Brain (organoid and tissue), 16 donors: ENCODE measurements at places on chromosomes 3 and 15.

GRCh38 chr15:41544650-41545015, 576 bp upstream of the RPAP1 start:
- no peak for DNase-seq

- peak; percentile 85 for DNase-seq
These were observed 22.1 kb upstream of the PRR23E start for GRCh38 chr3:127170814-127171213.

- no peak for DNase-seq
These were observed 110.6 kb upstream of the MEF2A start for GRCh38 chr15:99454941-99455788.

DNA sequence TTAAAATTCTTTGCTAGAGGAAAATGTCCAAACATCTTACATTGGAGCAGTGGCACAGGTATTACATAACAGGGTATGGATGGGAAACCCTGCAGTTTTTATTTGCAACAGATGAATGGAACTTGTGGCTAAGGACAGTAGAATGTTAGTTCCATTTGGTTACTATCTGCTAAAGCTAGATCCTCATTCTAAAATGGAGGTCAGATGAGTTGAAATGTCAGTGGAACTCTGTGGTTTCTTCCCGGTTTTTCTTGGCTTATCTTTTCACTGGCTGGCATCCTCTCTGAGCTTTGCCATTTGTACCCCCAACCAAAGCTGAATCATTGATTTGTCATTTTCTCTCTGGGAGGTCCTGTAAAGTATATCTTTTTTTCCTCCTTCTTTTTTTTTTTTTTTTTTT, 68.9 kb downstream of the ARMC8 start:
- no peak for DNase-seq

DNA sequence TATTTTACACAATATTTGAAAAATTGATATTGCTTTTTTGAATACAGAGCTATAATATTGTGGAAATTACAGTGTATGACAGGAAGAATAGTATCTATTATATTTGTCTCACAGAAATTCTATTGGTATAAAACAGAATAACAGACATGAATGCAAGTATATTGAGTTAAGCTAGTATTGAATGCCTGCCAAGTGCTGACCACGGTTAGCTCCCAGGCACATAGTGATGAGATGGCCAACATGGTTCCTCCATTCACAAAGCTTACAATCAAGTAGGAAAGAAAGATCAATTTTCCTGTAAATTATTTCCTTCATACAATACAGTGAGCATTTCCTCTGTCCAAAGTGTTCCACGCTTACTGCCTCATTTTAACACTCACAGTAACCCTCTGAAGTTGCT, 67.6 kb downstream of the TP63 start:
- DNase-seq = no peak

DNA sequence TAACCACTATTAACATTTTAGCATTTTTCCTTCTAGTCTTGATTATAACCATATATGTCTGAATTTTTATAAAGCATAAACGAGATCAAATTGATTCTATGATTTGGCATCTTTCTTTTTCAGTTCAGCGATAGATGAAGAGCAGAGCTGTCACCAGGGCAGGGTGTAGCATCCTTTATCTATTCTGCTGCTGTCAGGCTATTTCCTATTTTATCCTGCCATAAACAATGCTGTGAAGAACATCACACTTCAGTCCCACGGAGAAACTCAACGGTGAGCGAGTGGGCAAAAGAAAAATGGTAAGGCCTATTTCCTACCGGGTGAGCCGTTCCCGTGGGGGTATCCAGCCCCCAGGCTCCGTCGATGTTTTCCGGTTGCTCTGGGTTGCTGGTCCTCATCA, 15.5 kb downstream of the TMEM40 start:
- no peak for DNase-seq

- no peak for DNase-seq
These were observed 35.9 kb downstream of the EOGT start for GRCh38 chr3:68977486-68978167.

GRCh38 chr3:12758025-12758781, 856 bp downstream of the TMEM40 start:
- DNase-seq = peak; percentile 8

DNA sequence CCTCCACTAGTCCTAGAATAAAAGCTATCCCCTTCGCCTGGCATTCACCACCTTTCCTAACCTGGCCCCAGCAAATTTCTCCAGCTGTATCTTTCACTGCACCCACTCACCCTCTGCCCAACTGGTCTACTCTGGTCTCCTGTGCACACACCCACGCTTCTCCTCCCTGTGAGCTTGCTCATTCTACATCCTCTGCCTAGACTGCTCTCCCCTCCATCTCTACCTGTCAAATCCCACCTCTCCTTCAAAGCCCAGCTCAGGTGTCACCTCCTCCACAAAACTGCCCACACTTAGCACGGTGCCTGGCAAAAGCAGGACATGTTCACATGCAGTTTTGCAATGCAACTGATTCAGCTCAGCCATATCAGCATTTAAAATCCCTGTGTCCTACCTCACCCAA, 45.8 kb upstream of the NTRK3 start:
- no peak for DNase-seq

DNA sequence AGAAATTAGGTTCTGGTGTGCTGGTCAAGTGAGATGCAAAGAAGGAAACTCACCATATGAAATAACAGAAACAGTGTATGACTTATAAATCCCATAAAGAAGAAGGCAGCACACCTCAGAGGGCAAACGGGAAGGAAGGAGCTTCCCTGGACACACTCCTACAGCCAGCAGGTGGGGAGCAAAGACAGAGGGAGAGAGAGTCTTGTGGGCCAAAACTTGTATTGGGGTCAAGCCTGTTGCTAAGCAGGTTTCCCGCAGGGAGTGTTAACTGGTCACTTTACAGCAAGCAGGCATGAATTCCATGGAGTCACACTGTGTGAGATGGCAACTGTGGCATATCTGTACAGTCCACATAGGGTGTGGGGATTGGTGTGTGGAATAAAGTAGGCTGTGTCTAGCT, 222.9 kb upstream of the NDN start:
- no peak for DNase-seq

- no peak for DNase-seq
These were observed 836.5 kb downstream of the PDCD6IP start for GRCh38 chr3:34634939-34635338.

DNA sequence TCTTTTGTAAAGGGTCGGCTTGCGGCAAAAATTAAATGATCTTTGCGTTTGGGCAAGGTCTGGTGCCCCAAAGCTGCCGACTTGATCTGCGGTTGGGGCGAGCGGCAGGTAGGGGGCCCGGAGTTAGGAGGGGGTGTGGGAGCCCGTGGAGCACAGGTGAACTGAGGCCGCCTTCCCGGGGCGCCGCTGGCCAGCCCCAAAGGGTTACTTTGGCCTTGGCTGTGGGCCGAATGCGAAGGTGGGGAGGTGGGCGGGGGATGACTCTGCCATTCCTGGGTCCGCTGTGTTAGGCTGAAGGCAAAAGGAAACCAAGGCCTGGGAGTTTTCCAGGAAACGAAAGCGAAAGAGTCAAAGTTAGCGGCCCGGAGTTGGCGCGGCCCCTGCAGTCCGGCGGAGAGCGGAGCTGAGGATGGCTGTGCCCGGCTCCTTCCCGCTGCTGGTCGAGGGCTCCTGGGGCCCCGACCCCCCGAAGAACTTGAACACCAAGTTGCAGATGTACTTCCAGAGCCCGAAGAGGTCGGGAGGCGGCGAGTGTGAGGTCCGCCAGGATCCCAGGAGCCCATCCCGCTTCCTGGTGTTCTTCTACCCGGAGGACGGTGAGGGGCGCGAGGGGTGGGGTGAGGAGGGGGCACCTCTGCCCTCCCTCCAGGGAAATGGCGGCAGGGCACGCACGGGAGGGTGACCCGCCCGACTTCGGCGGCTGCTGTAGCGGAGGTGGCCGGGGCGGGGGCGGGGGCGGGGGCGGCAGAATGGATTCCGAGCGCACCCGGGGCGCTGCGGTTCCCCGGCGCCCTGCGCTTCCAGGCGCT, at the start of gene PARP14:
Gene PARP14 (plus strand): TSS at position 365 of the 809 bp plus-strand sequence. CDS start 45 bp downstream, at position 410.
- peak; percentile 31 for DNase-seq

DNA sequence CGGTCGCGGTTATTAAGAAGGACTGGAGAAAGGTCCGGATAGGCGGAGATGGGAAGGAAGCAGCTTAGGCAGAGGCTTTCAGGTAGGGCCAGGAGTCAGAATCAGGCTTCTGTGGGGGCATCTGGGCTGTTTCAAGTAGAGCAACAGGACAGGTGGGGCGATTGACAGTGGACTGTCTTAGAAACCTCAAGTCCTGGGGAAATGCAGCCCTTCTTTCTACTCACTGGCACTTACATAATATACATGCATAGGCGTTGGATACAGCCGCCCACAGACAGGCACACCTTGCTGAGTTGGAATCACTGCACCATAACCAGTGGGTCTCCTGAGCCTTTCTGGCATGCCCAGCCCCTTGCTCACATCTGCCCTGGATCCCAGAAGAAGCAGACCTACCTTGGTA, 730 bp downstream of the MYD88 start:
- no peak for DNase-seq

GRCh38 chr3:16050641-16051467, 123.6 kb upstream of the GALNT15 start:
- DNase-seq = no peak

DNA sequence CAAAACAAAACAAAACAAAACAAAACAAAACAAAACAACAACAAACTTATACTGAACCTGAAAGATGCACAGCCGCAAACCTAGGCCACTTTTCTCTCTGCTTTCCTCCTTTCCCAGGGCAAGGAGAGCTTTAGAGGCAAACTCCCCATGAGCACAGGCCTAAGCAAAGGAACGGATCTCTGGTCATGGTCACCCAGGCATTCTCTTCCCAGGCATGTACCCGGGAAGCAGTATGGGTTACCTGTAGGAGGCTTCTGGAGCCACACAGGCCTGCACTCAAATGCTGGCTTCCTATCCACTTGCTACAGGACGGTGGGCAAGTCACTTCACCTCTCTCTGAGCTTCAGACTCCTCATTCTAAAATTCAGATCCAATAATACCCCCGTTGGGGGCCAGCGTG, 171.8 kb downstream of the SMAD6 start:
- DNase-seq = no peak

DNA sequence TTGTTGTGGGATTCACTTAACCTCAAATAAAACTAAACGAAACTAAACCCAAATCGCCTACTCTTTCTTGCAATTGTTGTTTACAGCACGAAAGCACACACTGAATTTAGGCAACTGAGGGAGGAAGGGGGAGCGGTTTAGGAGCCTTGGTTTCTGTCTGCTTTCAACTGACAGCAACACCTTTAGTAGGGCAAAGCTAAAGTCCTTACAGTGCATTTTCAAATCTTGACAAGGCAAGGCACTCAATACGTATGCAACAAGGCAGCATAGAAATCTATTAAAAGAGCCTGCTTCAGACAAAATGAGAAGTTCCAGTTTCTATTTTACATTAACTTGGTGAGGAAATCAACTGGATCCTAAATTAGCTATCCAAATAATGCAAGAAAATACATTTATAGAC, 174.6 kb downstream of the CHST2 start:
- DNase-seq = no peak

- peak; percentile 59 for DNase-seq
These were observed 67.8 kb downstream of the LINGO1 start for GRCh38 chr15:77564938-77565337.

GRCh38 chr15:65970937-65971740, 101.8 kb downstream of the RAB11A start:
- no peak for DNase-seq

DNA sequence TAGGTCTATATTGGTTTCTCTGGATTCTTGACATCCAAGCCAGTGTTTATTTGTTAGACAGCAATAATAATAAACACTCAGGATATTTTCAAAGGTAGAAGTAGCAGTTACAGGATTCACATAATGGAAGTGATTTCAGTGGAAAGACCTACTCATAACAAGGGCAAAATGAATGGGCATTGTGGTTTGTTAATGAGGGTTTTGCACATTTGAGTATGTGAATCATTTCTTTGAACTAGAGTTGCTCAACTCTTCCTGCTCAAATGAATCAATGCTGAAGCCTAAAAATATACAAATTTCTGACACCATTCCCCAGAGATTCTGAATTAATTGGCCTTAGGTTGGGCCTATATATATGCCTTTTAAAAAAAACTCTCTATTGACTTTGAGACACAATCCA, 4.1 kb upstream of the COL6A5 start:
- no peak for DNase-seq

DNA sequence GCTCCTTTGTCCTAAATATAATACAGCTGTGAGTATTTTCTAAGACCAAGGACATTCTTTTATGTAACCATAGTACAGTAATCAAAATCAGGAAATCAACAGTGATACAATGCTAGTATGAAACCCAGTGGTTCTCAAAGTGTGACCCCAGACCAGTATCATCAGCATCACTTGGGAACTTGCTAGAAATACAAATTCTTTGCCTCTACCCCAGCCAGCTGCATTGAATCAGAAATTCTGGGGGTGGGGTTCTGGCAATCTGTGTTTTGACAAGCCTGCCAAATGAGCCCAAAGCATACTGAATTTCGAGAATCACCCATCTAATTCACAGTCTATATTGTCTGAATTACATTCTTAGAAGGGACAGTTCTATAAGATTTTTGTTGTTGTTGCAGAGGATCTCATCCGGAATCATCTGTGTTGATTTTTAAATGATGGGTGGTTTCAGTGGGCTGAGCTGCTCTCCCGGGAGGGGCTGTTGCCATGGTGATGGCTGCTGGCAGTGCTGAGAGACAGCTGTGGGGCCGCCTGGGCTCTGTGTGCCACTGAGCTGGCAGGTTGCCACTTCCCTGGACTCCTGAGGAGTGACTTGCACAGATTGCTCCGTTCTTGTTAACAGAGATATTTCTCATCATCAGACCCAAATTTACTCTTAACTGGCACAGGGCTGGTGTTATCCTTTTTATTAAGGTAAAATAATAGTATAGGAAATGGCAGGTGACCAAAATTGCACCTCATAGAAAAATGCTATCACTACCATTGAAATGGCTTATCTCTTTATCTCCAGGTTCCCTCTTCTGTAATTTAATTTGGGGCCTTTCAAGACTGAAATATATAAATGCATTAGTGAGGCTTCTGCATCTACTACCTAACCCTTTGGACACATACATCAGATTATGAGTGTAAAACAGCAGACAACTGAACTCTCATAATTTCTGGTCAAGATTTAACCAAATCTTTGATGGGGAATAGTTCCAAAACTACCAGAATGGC, 56.5 kb downstream of the NEK11 start:
- peak; percentile 94 for DNase-seq

DNA sequence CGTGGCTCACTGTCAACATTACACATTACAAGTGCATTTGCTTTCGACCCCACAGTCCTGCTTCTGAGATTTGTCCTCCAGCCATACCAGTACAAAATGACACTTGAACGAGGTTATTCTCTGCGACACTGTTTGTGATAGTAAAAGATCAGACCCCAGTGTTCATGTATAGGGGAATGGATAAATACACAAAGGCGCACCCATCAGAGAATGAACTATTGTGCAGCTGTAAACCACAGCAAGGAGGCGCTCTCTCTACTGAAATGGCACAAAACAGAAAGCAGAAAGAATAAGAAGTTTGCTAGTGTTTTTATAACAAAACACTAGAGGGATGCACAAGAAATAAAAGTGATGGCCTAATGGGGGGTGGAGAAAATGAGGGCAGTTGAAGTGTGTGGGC, 4.9 kb upstream of the CHSY1 start:
- no peak for DNase-seq
